ENCODE measurements at places on chromosomes 4 and X.
A peak's percentile ranks its signal among the peaks of the same experiment; 100 is the strongest.

- DNase-seq: no peak
Measured at GRCh38 chr4:149553959-149554520, 261.6 kb downstream of the IQCM start.

GRCh38 chrX:150966235-150966634, 16.9 kb upstream of the HMGB3 start:
- no peak for DNase-seq

- DNase-seq: no peak
Measured at GRCh38 chrX:129071390-129071789, 451.9 kb downstream of the SMARCA1 start.

- DNase-seq: no peak
Measured at GRCh38 chr4:102165584-102165983, 179.7 kb downstream of the SLC39A8 start.

DNA sequence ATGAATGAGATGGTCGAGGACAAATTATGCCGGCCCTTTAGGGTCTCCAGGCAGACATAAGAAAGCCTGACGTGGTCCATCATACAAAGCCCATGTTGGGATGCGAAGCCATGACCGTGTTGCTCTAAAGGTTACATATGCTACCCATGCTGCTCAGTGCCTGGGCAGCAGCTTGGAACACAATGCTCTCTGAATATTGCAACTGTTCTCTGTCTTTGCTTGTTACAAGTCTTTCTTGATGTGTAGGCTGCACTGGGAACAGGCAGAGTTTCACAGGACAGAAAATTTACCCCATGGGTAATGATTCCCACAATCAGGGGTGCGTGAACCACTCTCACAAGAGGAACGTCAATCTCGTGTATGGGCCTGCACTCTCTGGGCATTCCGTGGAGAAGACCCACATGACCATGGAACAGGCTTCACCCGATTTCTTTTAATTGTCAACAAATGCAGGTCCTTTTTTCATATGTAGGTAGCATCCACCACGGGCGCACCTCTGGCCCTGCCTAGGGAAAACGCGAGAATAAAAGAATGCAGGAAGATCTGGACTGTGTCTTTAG, 66.3 kb downstream of the NBDY start:
- DNase-seq: no peak

- DNase-seq: peak; percentile 27
Measured at GRCh38 chrX:22122510-22122909, 90.4 kb downstream of the PHEX start.

DNA sequence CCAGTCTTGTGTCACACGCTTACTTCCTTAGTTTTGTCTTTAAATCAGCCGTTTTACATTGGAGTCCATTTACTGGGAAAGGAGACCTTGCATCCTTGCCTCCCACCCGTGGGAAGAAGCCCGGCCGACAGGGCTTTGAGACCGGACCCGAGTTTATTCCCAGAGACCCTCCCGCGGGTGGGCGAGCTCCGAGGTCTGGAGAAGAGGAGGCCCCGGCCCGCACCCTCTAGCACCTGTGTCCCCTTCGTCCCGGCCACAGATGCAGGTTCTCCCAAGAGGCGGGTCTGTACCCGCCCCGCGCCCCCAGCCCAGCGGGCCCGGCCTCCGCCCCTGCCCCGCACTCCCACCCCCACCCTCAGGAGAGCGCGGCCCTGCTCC, 3.8 kb upstream of the SLC26A1 start:
- DNase-seq: no peak

DNA sequence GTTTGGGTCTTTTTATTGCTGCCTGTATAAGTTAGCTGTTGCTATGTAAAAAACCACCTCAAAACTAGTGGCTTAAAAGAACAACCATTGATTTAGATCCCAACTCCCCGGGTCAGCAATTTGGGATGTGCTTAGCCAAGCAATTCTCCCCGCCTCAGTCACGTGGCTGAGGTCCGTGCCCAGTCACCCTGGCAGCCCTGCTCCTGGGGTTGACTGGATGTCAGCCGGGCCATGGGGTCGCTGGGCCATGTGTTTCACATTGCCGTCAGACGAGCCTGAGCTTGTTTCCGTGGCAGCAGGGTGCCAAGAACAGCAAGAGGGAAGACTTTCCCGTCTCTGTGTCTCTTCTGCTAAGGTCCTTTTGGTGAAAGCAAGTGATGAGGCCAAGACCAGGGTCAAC, 345.7 kb upstream of the FAT1 start:
- no peak for DNase-seq

DNA sequence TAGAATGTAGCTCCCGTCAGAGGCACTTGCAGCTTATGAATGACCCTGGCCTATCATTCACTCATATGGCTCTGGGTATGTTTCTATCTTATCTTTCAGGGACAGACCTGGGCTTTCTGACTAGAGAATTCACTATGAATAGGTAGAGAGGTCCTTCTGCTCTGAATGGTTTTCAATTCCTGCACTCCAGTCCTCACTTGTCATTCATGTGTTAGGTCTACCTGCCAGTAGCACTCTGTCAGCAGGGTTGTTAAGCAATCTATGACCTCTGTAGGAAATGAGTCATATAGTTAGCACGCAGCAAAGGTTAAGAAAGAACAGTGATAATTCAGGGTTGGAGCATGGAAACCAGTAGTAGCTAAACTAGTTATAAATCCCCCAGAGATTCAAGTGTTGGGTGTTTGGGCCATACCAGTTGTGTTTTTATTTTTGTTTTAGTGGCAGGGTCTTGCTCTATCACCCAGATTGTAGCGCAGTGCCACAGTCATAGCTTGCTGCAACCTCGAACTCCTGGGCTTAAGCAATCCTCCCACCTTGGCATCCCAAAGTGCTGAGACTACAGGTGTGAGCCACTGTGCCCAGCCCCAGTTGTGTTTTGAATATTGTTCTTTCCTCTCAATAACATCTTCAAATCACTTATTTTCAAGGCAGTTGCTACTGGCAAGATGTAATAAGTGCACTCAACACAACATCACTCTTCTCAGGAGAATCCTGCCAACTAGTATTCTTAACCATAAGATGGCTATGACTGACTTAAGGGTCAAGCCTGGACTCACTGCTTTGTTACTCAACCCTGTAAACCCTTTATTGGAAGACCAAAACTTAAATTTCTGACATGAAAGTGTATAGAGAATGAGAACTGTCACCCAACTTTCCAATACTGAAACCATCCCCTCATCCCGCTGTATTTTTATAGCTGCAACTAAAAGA, 25.1 kb downstream of the ARL13A start:
- DNase-seq: peak; percentile 3

GRCh38 chr4:43512253-43512652, 619.7 kb downstream of the GRXCR1 start:
- no peak for DNase-seq

GRCh38 chr4:13981499-13981898, 354.0 kb upstream of the BOD1L1 start:
- no peak for DNase-seq

GRCh38 chrX:25279510-25279909, 263.7 kb upstream of the ARX start:
- DNase-seq: no peak

- peak; percentile 64 for DNase-seq
Measured at GRCh38 chr4:24770032-24770584, 25.3 kb upstream of the SOD3 start.

GRCh38 chr4:2944091-2944482, 19.1 kb downstream of the NOP14 start:
- DNase-seq: no peak

- DNase-seq: no peak
Measured at GRCh38 chr4:184807797-184808712, 17.7 kb downstream of the ACSL1 start.

- peak; percentile 10 for DNase-seq
Measured at GRCh38 chrX:107935664-107936433, 46.3 kb downstream of the TEX13B start.

GRCh38 chrX:153400146-153401132, 711 bp downstream of the PNMA6E start:
- DNase-seq: no peak

DNA sequence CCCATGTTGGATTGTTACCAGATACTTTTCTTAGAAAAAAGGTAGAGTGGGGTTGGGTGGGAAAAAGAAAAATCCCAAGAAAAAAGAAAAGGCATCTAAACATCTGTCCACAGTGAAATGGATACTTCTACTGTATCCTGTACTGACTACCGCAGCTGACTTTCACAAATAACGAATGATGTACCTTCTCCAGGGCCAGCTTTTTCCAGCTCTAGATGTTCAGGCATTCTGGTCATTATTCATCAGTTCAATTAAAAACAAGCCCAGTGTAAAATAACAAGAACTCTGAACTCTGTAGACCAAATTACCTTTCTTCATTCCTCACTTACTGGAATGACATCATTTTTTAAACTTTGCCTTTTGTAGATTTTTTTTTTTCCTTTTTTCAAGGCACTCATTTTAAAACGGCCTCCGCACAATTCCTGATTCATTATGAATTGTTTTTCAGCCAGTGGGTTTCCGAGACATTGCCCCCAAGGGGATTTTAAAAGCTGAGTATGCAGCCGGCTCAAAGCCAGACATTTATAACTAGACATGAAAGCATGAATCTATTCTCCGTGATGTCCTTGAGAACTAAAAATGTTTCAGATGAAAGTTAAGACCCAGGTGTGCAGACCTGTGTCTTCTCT, 113.5 kb downstream of the PRKX start:
- peak; percentile 1 for DNase-seq

GRCh38 chr4:110124711-110125110, 73.7 kb downstream of the ELOVL6 start:
- no peak for DNase-seq

DNA sequence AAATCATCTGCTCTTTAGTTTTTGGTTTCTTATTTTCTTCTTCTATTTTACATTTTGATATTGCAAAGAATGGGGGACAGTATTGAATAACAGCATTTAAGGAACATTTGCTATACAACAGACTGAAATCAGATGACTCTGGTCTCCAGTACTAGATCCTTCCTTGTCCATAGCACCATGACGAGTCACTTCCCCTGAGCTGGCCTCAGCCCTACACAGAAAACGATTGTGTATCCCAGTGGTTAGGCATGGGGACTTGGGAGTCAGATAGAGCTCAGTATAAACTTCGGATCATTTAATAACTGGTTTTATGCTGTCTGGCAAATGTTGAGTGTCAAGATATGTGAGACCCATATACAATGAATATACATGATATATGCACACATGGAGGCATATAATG, 44.7 kb upstream of the BEX4 start:
- DNase-seq: peak; percentile 44

GRCh38 chr4:2534904-2535375, 1.5 kb upstream of the FAM193A start:
- DNase-seq: no peak

DNA sequence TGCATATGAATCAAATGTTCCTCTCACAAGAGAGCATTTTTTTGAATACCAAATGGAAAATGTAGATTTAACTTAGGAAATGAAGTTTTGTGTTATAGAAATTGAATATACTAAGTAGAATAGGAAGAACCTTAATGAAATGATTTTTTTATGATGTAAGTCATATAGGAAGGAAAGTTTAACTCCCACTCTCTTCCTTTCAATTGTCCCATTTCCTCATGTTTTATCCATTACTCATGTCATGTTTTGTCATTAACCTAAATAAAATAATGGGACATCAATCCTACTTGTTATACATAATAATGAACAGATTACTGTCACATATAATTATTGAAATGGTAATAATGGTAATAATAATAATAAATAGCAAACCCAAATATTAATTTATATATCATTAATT, 22.7 kb upstream of the SRD5A3 start:
- no peak for DNase-seq

DNA sequence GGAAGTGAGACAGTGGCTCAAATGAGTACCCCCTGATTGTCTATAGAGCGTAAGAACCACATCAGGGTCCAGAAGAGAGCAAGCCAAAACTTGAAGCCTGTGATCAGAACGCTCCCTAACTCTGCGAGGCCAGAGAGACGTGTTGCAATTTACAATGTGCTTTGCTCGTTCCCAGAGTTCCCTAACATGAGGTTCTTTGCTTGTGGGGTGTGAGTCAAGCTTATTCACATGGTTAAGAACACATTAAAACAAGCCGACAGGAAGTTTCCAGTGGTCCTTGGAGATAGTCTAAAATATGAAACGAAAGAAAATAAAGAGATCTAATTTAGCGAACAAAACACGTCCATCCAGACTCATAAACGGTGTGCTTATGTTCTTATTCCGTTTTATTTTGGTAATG, 702.3 kb downstream of the TRIML1 start:
- no peak for DNase-seq

- DNase-seq: no peak
Measured at GRCh38 chrX:29555465-29556091, 659.8 kb upstream of the MAGEB2 start.

DNA sequence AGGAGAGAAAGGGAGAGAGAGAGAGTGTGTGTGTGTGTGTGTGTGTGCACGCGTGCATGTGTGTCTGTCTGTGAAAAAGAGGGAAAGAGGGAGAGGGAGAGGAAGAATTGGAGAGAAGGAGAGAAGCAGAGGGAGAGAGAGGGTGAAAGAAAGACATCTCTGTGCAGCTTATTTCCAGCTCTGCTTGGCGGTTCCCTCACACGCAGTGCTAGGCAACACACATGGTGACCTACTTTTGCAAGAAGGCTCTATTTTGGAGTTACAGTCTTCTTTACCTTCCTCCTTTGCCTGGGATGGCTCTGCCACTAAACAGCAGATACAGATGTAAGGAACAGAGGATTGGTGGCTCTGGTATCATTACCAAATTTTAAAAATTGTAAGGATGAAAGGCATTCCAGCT, 40.1 kb downstream of the SLC16A2 start:
- DNase-seq: no peak

- no peak for DNase-seq
Measured at GRCh38 chrX:1334854-1335253, 1.7 kb upstream of the IL3RA start.

- no peak for DNase-seq
Measured at GRCh38 chrX:9586992-9587392, 122.1 kb downstream of the TBL1X start.

GRCh38 chr4:138992676-138993075, 22.9 kb upstream of the NOCT start:
- DNase-seq: no peak

DNA sequence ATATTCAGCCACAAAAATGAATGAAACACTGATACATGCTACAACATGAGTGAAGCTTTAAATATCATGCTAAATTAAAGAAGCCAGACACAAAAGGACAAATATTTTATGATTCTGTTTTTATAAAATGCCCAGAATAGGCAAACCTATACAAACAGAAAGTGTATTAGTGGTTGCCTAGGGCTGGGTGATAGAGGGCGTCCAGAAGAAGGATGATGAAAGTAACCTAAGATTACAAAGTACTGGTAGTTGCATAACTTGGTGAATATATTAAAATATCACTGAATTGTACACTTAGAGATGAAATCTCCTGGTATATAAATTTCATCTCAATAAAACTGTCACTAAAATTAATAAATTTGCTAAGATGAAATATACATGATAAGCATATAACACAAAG, 67.5 kb downstream of the FBXW7 start:
- no peak for DNase-seq

GRCh38 chr4:56206258-56206657, 181.0 kb downstream of the AASDH start:
- DNase-seq: no peak

GRCh38 chr4:84568496-84568895, 14.4 kb upstream of the CDS1 start:
- DNase-seq: peak; percentile 12

All from GM03348 (cell line).